ENCODE measurements at places on chromosomes 5 and 9.

DNA sequence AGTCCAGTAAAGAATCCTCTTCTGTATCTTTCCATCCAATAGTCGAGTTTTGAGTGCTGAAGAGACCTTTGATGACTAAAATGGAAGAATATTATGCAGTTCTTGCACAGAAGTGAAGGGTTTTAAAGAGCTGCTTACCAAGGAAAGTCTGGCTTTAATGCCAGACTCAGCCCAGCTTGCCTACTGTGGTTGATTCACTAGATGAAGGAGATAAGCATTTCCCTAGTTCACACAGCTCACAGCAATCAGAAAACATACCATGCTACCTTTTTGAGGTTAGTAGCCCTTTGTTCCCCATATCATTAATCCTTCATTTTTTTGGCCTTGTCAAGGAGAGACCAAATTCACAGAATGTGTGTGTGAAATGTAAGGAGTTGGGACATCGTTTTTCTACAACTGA, 15.3 kb downstream of the IFNA5 start:
- no peak for DNase-seq

- no peak for DNase-seq
Measured at GRCh38 chr5:67549947-67550346, 353.3 kb upstream of the CD180 start.

GRCh38 chr5:57581772-57582171, 99.2 kb upstream of the ACTBL2 start:
- DNase-seq = no peak

DNA sequence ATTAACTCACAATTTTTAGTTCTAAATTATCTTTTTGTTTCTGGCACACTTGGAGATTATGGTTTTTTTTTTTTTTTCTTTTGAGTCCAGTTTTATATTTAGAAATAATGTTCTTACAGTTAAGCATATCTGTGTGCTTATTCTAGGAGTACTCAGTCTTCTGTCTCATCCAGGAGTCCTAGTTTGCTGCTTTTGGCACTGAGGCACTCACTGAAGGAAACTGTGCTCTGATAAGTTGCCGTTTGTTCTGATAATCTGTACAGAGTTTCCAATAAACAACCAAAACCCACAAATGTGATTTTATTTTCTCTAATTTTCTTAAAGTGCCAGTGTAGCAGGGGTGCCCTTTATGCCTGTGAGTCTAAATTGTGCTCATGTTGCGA, 251.0 kb downstream of the LRRC70 start:
- no peak for DNase-seq

DNA sequence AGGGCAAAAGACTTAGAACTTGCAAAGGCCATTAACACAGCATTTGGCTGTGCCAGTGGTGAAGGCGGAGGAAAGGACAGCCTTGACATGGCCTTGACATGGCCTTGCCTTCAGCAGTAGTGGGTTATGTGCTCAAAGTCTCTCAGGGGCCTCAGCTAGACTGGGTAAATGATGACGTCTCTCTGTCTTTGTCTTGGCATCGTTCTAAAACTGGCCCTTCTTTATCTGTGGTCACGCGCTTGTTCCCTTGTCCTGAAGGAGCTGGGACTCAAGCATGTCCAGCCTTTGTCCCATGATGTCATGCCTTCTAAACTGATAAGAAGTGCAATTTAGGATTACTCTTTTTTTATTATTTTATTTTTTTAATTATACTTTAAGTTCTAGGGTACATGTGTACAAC, 88.7 kb upstream of the ATP10B start:
- DNase-seq = no peak

DNA sequence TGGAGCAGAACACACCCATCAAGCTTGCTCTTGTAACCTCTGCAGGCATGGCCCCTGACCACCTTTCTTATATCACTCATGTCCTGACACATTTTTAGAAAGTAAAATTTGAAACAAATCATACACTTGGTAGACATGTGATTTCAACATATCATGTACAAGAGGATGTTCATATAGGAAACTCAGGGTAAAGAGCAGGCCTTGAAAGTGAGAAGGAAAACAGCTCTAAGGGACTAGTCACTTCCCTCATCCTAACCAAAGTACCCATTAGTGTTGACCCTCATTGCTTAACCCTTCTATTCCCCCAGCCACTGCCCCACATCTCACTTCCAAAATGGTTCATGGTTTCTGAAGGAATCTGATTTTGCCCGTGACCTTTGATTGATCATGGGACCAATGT, 492.4 kb upstream of the KLF4 start:
- DNase-seq = no peak

- DNase-seq = no peak
Measured at GRCh38 chr5:33465120-33465519, 24.4 kb downstream of the TARS1 start.

DNA sequence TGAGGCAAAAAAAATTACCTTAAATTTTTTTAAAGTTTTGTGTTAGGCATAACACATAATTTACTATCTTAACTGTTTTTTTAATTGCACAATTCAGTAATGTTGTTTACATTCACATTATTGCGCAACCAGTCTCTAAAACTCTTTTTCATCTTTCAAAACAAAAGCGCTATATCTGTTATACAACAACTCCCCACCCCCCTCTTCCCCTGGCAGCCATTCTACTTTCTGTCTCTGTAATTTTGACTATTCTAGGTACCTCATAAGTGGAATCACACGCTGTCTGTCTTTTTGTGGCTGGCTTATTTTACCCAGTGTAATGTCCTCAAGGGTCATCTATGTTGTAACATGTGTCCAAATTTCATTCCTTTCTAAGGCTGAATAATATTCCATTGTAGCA, 241.5 kb upstream of the DMRT1 start:
- DNase-seq = no peak

DNA sequence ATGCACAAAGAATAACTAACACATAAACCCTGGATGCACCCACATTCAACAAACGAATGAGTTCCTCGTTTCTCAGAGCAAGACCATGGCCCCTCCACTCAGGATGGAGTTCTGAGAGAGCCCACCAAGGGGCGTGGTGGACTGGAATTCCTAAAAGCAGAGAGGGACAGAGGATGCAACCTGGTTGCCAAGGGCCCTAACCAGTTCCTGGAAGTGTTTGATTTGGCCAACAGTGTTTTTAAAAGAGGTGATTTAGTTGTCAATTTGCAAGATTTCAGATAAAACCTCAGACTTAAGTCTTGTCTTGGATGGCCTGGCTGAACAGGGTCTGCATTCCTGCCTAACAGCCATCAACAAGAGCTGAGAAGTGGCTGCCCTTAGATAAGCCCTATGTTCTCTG, 34.4 kb downstream of the GLRA1 start:
- no peak for DNase-seq

Data from stimulated activated CD4-positive, alpha-beta T cell treated with anti-CD3 and anti-CD28 coated beads, Interleukin-2, amount 100 ng/mL, for 24 hours (primary cell).